ENCODE measurements at places on chromosomes 7 and 10.

DNA sequence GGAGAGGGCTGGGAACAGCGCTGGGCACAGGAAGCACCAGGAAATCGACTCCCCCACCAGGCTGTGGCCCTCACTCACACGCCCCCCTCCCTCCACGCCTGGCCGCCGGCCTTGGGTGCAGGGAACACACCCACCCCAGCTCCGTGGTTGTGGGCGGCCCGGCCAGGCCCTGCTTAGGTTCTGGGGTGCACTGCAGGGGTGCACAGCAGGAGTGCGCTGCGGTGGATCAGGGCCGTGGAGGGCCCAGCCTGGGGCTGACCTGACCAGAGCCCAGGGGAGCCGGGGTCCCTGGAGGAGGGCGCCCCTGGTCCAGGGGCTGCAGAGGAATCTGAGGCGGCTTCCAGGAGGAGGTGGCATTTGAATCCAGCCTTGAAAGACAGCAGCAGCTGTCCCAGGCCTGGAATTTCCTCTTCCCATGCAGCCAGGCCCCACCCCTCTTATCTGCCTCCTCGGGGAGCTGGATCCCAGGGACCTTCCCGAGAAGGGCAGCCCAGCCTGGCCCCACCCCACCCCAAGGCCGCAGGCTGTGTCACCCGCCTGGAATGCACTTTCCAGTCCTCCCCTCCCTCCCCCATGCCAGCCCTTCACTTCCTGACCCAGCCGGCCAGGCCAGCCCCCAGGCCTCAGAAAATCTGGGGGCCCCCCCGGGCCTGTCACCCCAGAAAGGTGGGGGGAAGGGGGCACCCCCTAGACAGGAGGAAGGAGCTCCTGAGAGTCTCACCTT lies 18.4 kb upstream of the PDGFA start:
- no peak for DNase-seq

- no peak for DNase-seq
Observed at GRCh38 chr10:13708256-13708990, 121.7 kb downstream of the PRPF18 start.

GRCh38 chr10:57222603-57223002 lies 861.5 kb upstream of the ZWINT start:
- DNase-seq: no peak

DNA sequence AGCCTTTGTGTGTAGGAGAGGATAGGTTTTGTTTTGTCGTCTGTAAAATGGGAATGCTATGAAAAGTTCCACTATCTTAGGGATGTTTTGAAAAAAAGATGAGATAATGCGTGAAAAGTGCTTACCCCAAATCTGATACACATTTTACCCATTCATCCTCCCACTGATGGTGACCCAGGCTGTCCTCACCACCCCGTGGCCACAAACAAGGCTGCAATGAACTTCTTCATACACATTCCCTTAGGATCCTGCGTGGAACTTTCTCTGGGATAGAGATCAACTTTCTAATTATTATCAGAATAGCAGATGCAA lies 399 bp upstream of the OGDHL start:
- DNase-seq: no peak

DNA sequence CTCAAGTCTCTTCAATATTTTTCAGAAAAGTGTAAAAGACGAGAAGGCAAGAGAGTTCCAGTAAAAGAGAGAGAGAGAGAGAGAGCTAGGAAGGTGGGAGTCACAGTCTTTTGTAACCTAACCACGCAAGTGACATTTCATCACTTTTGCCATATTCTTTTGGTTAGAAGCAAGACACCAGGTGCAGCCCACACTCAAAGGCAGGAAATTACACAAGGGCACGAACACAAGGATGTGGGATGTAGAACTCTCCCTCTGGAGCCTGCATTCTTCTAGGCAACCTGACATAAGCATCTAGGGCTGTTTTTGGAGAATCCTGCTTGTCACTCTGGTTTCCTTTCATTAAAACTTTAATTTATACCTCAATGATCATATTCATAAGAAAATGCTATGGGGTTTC lies 1213.1 kb downstream of the DNAJB9 start:
- DNase-seq: no peak

DNA sequence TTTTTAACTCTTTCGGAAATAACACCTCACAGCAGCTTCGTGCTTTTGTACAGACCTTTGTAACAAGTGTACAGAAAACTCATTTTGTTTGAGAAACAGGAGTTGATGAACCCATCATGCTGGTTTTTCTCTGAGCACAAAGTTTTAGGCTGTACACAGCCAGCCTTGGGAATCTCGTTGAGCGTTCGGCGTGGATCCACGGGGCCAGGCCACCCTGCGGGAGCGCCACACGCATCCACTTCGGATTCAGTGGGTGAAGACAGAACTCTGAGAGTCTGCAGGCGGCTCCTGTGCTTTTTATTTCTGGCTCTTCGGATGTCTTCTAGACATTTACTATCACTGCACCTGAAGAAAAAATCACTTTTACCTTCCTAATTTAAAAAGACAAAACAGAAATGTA lies 131.2 kb downstream of the SMURF1 start:
- no peak for DNase-seq

- DNase-seq: peak; percentile 69
Observed at GRCh38 chr7:43872406-43873110, 3.2 kb upstream of the MRPS24 start.

GRCh38 chr10:62694537-62695126 lies 109.9 kb upstream of the ADO start:
- DNase-seq: no peak

DNA sequence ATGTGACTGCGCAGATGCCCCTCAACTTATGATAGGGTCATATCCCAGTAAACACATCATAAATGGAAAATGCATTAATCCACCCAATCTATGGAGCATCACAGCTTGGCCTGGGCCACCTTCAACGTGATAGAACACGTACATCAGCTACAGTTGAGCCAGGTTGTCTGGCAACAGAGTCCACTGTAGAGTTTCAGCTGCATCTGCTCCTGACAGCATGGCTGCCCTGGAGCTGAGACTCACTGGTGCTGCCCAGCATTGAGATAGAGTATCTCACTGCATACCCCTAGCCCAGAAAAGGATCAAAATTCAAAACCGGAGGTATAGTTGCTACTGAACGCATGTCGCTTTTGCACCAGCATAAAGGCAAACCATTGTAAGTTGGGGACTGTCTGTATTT lies 437.7 kb upstream of the MKI67 start:
- DNase-seq: no peak

- no peak for DNase-seq
Observed at GRCh38 chr10:96747734-96748550, 27.6 kb upstream of the PIK3AP1 start.

DNA sequence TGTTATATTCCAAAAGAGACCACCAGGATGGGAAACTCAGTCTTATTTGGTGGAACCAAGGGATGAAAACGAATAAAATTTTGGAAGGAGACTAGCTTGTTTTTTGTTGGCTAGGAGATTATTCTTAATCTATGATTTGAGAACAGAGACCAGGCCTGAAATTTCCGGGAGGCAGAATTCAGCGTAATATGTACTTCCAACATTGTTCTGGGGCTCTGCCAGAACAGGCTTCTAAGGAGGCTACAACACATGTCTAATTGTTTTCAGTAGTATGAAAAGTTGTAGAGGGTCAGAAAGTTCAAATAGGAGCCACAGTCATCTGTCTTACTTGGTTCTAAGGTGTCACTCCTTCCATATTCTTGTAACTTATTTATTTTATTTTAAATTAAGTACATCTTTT lies 1.7 kb downstream of the DDX21 start:
- DNase-seq: no peak

DNA sequence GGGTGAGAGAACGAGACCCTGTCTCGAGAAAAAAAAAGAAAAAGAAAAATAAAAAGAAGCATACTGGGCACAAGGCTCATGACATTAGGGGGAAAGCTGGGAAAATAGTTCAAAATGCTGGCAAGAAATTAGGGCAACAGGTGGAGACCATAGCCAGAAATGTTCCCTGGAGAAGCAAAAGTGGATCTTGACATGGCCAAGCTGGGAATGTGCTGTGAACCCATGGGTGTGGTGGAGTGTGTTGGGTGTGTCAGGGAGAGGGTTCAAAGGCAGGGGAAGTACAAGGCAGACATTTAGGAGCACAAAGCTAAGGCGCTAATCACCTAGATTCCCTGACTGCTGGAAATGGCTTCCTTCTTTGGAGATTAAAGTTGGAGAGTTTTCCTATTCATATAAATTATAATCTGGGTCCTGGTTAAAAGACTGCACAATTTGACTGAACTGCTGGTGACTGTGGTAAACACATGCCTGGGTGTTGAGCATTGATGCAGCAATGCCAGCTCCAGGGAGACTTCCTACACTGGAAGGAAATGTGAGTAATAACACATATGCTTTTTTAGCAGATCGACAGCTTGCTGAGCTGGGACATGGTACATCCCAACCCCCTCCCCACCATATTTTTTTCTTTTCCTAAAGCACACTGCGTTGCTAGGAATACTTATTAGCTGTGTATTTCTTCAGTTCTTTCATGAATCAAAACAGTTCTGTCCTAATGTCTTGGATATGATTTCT lies 70.1 kb upstream of the ARHGAP21 start:
- DNase-seq: no peak

DNA sequence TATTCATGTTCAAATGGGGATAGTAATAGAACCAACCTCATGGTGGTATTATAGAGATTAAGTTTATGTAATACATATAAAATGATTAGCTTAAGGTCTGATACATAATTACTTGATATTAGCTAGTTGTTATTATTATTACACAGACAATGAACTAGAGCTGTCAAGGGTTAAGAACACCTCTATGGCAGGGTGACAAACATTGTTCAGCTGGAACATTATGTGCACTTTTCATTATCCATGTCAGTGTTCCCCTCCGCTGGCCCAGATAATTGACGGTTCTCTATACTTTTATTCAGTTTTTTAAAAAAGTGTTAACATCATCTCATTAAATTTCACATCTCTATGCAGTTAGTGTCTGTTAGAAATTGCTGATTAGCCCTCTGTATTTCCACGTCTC lies 142.1 kb downstream of the CDK14 start:
- DNase-seq: no peak

DNA sequence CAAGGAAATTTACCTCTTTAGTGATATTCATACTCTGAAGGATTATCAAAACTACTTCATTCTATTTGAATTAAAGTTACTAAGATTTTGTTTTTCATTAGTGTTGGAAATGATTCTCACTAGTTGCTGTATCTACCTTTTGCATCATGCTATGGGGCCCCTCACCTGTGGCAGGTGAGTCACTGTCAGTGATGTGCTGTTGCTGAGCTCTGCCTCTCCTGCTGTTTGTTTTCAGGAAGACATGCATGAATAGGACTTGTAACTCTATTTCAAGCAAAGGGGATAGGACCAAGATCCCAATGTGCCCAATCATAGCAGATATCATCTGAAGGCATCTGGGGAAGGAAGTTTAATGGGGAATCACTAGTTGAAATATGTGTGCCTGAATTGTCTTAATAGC lies 57.4 kb upstream of the AGR3 start:
- no peak for DNase-seq

DNA sequence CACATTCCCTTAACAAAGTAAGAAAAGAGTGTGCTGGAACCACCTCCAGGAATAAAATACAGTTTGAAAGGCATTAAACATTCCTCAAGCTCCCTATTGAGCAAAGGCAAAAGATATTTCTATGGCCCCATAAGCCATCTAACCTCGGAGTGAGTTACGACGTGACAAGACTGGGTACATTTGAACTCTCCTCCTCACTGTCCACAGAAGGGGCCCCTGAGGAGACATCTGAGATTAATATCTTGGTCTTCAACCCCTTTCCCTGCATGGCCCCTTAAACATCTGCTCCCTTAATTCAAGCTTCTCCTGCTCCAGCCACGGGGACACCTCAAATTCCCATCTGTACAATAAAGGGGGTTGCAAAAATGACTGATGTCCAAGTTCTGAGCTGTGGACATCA lies 526 bp downstream of the GIMAP1 start:
- no peak for DNase-seq

- no peak for DNase-seq
Observed at GRCh38 chr10:132872658-132873057, 69.7 kb downstream of the CFAP46 start.

DNA sequence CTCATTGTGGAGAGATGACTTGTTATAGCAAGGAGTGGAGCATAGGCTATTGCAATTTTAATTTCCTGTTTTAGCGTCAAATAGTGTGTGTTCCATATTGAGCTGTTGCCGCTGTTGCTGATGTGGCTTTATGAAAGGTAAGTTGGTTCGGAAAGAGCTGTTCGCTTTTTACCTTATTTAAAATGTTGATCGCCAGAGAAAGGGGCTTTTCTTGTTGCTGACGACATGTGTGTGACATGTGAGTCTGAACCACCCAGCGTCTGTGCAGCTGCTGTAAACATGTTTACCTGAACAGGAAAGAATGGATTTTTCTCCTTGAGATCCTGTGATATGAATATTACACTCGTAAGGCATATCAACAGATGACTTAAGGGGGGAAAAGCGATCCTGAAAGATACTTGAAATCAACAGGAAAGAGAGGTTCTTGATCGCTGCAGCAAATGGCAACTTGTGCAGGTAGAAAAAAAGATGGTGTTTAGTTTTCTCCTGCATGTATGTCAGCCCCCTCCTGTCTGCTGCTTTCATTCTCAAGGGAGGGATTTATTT lies 2.5 kb downstream of the ZEB1 start:
- peak; percentile 61 for DNase-seq

DNA sequence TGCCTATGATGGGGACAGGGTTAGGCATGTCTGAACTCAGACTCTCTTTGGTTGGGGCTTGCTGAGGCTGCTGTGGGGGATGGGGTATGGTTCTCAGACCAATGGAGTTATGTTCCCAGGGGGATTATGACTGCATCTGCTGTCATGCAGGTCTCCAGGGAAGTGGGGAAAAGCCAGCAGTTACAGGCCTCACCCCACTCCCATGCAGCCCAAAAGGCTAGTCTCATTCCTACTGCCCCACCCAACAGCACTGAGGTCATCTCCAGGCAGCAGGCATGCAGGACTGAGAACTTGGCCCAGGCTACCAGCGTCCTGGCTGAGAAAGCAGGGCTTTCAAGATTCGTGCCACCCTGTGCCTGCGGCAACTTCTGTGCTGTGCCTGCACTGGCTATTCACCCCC lies 373.3 kb downstream of the HTR7 start:
- no peak for DNase-seq

DNA sequence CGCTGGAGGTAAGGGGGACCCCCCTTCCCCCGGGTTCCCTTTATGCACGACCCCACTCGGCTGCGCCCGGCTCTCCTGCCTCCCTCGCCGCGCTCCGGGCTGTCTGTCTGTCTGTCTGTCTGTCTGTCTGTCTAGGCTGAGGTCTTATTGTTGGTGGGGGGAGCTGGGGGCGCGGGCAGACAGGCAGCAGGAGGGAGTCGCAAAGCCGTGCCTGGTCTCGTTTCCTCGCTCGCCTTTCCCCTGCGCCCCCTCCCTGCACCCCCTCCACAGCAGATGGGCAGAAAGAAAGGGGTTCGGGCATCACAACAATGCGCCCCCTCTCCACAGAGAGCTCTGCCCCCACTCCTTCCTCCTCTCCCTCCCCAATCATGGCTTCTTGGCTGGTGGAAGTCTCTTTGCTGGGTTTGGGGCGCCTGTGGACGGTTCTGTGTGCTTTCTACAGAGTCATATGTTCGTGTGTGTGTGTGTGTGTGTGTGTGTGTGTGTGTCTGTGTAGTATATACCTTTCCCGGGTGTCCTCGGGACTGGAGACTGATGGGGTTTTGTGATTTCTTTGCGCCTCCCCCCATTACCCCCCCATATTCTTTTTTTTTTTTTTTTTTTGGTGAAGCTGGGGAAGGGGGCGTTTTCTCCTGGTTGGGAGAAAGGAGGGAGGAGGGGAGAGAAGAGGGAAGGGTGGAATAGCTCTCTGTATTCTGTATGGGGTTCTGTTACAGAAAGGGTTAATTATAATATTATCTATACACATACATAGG lies 1.9 kb downstream of the AUTS2 start:
- peak; percentile 76 for DNase-seq
